Suprapubic skin (tissue), 4 donors: ENCODE measurements at places on chromosomes 4 and X.

GRCh38 chrX:534804-535203 lies 95.8 kb upstream of the SHOX start:
- no peak for DNase-seq

DNA sequence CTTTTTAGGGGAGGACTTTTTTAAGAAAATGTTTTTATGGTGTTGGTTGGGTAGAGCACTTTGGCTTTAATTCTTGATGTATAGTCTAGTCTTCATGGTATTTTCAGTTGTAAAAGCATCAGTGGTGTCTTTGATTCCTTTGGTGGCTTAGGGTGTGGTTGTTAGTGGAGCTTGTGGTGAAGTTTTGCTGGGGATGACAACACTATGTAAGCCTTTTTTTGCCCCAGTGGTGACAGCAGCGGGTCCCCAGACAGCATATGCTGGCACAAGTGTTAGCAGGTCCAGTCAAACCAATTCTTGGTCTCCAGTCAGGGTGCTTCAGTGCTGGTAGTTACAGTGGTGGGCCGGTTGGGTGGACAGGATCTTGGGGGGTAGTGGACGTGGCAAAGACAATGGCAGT lies 52.0 kb downstream of the CHIC1 start:
- DNase-seq = no peak

DNA sequence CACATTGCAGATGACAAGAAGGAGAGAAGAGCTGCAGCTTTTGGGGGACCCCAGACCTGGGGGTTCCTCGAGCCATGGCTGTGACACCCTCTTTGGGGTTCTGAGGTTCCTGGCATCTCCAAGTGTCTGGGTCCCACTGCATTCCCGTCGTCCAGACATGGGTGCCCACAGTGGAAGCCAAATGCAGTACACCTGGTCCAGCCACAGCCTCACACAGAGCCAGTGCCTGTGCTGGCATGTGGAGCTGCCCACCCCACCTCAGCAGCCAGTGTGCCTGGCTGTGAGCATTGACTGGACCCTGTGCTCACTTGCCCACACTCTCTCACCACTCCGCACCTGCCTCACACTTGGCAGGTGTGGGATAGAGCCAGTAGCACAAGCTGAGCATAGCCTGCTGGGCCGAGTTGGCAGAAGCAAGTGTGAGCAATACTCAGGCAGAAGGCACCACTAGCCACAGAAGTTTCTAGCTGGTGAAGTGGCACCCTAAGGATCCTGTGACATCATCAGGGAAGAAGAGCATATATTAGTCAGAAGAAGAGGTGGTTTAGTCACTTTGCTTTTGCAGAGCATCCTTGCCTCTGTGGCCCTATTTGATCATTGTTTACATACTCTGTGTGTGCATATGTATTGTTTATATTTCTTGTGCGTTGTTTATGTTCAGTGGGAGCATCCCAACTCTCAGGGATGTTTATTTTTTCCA lies 65.0 kb upstream of the MAGEB2 start:
- DNase-seq = no peak

DNA sequence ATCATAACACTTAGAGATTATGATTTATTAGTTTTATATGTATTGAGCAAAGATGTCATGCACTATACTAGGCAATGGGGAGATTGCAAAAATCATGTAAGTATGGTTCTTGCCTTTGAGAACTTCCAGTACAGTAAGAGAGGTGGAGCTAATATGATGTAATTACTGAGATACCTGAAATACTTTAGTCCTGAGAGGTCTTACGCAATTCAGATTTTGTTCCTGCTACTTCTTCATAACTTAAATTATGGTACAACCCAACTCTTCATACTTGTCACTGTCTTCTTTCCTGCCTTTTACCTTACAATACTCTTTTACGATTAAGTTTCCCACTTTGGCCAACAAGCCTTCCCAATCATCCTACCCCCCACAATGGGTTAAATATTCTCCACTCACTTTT lies 564.2 kb upstream of the PITX2 start:
- DNase-seq = no peak

DNA sequence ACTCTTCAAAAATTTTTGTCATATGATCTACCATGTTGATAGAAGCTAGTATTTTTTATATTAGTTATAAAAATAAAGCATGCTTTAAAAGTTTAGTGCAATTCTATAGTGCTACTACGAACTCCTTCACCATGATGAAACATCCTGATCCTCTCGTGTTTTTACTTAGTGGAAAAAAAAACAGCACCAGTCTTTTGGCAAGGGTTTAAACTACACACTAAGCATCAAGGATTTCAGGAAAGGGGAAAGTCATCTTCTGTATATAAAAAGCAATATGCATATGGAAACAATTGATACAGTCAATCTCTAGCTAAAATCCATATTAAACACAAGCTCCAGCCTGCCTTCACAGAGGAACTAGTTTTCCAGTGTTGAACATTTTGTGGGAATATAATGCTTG lies 18.7 kb downstream of the CHM start:
- DNase-seq = no peak

GRCh38 chr4:179626687-179627086 lies 2184.4 kb upstream of the AGA start:
- no peak for DNase-seq

- DNase-seq = no peak
Measured at GRCh38 chr4:111136967-111137366, 514.1 kb upstream of the PITX2 start.

DNA sequence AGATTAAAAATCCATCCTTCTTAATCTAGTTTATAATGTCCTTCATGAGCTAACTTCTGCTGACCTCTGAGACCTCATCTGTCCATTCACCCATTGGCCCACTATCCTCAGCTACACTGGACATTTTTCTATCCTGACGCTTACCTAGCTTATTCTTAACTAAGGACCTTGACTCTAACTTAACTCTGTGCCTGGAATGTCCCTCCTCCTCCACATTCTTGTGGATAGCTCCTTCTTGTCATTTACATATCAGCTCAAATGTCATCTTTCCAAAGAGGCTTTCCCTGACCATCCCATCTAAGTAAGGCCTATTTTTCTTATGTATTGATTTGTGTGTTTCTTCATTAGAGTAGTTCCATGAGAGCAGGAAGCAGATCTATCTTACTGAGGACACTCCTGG lies 54.7 kb downstream of the ATXN3L start:
- DNase-seq = no peak

- no peak for DNase-seq
Measured at GRCh38 chr4:73894001-73894400, 24.8 kb downstream of the CXCL1 start.

DNA sequence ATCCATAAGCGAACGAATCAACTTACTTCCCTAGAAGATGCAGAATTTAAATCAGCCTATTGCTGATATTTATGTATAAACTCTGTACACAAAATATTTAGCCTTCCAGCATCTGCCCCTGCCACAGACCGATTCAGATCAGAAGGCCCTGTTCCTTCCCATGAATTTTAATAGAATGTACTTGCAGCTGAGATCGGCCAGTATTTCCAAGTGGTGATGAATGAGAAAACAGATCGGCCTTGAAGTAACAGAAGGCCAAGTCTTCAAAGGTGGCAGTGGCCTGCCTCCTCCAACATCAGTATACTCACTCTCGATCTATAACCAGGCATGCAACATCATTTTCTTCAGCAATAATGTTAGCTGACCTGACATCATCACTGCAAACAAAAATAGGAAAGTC lies 66.4 kb downstream of the PRKG2 start:
- no peak for DNase-seq

DNA sequence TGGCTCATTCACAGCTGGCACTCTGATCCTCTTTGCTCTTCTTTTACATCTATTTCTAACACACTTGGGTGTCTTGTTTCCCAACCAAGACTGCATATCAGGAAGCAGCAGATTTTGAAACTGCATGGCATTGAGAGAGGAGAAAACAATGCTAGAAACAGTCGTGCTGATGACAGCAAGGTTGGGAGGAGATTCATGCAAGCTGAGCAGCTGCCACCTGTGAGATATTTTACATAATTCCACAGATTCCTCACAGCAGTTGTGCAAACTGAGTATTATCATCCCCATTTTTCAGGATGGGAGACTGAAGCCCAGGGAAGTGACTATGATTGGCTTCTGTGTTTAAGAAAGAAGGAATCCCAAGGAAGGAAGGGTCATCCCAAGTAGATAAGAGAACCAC lies 105.0 kb downstream of the SLC2A9 start:
- no peak for DNase-seq

- DNase-seq = no peak
Measured at GRCh38 chrX:130304587-130305368, 34.9 kb upstream of the SLC25A14 start.

- no peak for DNase-seq
Measured at GRCh38 chrX:144819406-144819805, 427.9 kb upstream of the SPANXN1 start.

GRCh38 chrX:39167791-39168190 lies 366.5 kb downstream of the MID1IP1 start:
- no peak for DNase-seq

- no peak for DNase-seq
Measured at GRCh38 chr4:137664046-137664387, 131.7 kb upstream of the PCDH18 start.

GRCh38 chr4:142383354-142383753 lies 462.7 kb downstream of the INPP4B start:
- DNase-seq = no peak

DNA sequence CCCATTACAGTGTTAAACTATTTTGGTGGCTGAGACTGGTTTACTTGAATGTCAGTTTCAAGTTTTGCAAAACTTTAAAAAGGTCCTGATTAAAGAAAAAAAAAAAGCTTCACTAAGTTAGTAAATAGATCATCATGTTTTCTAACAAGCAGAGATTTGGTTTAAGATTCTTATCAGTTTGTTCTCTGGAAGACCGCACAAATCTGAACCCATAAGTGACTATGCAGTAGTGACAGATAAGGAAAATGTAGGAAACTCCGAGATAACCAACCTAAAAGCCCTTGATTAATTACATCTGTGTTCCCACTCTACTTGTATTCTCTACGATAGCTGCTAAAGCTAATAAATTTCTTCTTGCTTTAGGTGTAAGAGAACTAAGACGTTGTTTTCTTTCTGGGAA lies 1799.8 kb upstream of the ADGRL3 start:
- DNase-seq = no peak

DNA sequence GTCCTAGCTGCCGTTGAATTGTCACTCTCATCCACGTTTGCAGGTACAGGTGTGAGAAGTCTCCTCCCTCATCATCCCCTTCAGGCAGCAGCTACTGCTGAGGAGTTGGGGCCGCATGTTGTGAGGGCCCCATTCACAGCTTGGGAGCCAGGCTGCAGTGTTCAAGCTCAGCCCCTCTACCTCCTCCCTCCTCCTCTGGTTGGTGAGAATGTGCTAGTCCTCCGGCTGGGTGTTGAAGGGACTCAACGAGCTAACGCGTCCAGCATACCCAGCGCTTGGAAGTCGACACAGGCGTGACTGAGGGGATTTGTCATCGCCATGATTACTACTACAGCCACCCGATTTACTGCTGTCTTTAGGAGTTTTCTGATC lies 82.0 kb upstream of the PSAPL1 start:
- no peak for DNase-seq

DNA sequence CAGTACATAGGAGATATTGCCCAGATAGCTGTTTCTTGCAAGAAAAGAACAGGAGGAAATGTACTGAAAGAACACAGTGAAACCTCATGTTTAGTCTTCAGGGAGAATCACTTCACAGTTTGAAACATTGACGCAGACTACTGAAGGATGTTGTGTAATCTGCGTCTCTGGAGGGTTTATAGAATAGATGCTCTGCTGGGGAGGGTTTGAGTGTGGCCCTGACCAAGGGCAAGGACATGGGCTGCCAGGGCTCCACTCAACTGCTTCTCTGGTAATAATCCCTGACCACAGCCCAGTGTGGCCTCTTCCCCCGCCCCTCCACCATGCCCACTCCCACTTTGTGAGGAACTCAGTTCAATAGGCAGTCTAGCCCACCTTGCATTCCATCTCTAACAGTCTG lies 15.8 kb upstream of the ACE2 start:
- no peak for DNase-seq

- no peak for DNase-seq
Measured at GRCh38 chr4:23991444-23991843, 101.6 kb upstream of the PPARGC1A start.

DNA sequence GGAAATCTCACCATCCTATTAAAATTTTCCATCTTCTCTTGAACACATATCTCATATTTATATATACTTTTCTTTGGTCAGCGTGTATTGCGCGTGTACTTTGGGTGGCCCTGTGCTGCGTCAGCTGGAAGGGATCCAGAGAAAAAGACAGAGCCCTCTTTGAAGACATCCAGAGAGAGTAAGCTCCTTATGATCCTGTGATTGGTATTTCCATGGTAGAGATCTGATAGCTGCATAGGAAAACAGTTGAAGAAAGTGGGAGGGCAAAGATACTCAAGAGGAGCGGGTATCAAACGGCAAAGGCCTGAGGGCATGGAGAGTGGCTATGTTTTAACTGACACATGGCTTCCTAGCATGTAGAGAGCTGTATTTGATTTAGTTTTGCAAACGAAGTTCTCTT lies 4.4 kb upstream of the HPGD start:
- no peak for DNase-seq

DNA sequence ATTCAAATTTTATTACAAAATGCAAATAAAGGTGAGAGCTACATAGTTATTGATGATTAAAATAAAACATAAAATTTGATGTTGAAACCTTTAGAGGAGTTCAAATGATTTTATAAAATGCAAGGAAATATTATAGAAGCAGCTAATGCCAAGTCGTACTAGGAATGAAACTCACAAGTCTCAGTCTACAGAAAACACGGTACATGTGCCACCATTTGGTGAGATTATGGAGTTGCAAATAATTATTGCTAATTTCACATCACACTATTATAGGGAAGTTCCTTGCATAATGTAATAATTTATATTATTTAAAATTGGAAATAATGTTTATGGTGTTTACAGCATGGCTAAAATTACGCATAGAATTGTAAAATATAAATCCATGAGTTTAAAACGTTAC lies 1601.7 kb upstream of the TENM3 start:
- DNase-seq = no peak

DNA sequence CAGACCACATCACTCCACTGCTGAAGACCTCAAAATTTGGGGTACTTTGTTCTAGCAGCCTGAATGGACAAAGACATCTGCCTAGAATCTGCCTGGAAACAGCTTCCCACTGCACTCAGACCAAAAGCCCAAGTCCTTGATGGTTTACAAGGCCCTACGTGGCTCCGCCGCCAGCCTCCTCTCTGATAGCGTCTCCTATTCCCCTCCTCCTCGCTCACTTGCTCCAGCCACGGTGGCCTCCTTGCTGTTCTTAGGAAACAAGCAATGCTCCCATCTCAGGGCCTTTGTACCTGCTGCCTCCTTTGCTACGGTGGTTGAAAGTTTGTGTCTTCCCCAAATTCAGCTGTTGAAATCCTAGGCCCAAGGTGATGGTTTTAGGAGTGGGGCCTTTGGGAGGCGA lies 34.7 kb upstream of the SORCS2 start:
- peak; percentile 39 for DNase-seq

- no peak for DNase-seq
Measured at GRCh38 chrX:20233336-20233735, 33.4 kb downstream of the RPS6KA3 start.
